Hindlimb muscle (tissue), 1 donor: ENCODE measurements at places on chromosomes 12 and 14.

DNA sequence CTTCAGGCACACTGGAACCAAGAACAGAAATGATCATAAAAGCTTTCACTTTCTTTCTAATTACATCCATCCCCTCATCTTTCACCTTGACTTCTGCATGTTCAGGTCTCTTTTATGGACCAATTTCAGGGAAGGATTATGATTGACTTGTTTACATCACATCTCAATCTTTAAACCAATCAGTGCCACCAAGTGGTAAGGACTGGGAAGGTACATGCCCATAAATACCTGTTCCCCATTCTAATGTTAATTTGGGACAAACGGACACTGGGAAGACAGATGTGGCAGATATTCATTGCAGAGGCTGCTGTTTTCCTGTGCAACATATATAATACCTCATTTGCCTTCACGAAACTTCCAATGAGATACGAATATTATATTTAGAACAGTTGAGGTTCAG lies 978.1 kb downstream of the GALC start:
- no peak for DNase-seq

- DNase-seq, result no peak
Observed at GRCh38 chr14:57559576-57559975, 65.9 kb upstream of the CCDC198 start.

DNA sequence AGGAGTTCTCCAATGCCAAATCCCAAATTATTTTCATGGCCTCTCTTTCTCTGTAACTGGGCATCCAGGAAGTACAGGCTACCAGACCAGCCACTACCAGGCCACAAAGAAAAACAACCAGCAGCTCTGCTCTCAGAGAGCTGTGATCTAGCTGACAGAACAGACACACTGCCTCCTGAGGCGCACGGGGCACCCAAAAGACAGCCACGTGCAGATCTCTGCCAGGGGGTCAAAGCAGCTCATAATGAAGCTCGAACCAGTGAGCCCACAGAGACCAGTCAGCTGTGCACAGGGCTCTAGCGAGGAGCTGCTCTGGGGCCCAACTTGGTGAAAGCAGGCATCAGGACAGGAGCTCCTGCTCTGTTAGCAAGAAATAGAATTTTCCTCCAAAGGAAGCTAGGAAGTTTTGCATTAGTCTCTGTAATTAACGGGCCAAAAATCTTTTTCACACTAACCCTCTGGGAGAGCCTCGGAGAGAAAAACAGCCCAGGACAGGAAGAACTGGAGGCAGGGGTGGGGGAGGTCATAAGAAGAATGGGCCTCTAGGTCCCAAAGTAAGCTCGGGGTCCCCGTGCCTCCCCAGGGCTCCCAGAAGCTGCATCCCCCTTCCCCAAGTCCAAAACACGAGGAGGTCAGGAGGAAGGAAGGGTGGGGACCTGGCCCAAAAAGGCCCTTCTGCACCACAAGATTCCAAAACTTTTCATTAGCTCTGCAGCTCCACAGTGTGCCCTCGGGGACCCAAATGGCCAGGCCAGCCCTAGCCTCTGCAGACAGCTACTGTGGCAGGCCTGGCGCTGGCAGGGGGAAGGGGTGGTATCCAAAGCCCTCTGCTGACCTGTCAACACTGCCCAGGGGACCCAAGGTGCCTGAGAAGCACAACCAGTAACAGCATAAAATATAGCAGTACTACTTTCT lies 30.2 kb downstream of the ACTN1 start:
- DNase-seq, result no peak

- DNase-seq, result no peak
Observed at GRCh38 chr14:98886982-98887381, 385.0 kb downstream of the BCL11B start.

- no peak for DNase-seq
Observed at GRCh38 chr12:116200812-116201211, 76.7 kb downstream of the MED13L start.

- no peak for DNase-seq
Observed at GRCh38 chr12:46475972-46476645, 103.5 kb upstream of the SLC38A2 start.

DNA sequence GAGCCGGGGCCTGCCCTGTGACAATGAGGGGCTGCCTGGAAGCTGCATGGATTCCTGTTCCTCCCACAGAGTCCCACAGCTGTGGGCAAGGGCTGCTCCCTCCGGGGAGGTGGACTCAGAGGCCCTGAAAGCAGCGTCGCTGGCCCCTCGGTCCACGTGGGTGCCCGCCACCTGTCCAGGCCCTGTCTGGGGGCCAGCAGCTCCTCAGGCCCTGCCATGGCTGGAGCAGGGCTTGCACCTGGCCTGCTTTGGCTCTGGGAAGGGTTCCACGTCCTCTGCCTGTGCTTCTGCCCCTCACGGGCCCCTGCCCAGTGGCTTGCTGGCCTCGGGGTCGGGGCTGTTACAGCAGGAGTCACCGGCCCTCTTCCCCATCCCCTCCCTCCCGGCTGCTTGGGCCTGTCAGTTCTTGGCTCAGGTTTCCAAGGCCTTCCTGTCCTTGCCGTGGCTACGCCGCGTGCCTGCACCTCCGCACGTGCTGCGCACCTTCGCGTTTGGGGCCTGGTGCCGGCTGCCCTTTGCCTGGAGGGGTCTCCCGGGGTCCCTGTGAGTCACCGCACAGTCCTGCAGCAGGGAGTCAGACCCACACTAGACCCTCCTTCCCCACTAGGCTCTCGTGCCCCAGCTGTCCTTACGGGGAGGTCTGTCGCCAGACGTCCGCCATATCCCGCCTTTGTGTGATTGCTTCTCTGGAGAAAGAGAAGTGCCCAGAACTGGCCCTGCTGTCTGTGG lies 5.8 kb downstream of the FBRSL1 start:
- DNase-seq, result no peak

GRCh38 chr12:113479590-113480335 lies 8.1 kb upstream of the LHX5 start:
- peak; percentile 56 for DNase-seq
